Small intestine (tissue), 16 donors: ENCODE measurements at places on chromosomes 5 and 9.
A peak's percentile ranks its signal among the peaks of the same experiment; 100 is the strongest.

DNA sequence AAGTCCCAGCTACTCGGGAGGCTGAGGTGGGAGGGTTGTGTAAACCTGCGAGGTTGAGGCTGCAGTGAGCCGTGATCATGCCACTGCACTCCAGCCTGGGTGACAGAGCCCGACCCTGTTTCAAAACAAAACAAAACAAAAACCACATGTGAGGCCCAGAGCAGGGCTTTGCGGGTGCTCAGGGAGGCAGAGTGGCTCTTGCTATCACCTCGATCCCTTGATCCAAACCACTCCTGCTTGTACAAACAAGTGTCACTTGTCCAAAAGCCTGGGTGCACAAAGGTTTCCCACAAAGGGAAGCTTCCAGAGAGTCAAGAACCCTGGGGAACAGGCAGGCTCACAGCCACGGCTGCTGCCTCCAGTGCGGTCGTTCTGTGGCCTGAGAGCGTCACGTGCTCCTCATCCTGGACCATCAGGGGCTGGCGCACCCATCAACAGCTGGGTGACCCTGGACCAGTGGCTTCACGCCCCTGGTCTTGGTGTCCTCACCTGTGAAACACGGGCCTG, 162.7 kb downstream of the C9orf50 start:
- peak; percentile 40 for DNase-seq

- DNase-seq = no peak
Measured at GRCh38 chr9:129380961-129381401, 202.9 kb upstream of the IER5L start.

DNA sequence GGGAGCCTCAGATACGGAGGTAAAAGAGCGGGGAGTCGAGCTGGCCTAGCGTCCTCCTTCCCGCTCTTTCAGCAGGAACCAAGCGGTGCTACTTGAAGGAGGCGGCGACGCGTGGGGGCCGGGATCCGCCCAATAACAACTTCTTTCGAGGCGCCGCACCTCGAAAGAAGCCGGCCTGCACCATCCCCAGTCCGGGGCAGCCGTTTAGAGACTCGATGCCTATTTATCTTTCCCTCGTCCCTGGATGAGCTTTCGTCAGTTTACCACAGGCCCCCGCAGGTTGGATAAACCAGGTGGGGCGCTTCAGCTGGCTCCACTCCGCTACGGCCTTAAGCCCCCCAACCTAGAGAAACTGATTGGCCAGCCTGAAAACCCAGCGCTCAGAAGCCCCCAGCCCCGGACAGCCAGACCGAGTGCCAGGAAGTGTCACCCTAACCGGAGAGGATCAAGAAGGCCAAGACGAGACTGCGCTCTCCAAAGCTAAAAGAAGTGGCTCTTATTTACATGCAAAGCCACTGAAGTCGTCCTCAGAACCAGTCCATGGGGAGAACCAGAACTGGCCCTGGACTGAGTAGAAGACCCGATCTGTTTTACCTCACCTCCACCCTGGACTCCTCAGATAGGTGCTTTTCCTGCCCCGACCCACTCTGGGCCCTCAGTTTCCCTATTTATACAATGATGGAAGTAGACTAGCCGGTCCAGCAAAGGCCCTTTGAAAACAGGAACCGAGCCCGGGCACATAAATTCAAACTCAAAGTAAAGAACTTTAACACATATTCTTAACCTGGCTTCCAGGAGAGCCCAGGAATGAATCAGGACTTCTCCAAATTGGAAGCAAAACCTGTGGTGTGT, 1.4 kb downstream of the HAND1 start:
- DNase-seq = no peak

GRCh38 chr5:9408964-9409363, 136.9 kb downstream of the SEMA5A start:
- DNase-seq = no peak

DNA sequence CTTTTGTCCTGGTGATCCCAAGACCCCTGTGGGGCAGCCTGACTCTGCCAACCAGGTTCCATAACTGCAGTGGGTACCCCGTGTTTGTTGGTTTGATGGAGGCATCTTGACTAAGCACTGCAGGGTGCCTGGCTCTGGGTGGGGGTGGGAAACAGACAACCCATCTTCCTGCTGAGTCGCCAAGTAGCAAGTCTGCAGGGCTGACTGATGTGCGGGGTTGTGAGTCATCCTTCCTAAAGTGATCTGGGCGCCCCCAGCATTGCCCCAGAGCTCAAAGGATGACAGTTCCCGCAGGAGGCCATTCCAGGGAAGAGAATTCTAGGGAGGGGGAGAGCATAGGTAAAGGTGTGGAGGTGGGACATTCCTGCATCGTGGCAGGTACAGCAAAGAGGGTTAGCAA, 23.5 kb downstream of the DAB2IP start:
- no peak for DNase-seq

DNA sequence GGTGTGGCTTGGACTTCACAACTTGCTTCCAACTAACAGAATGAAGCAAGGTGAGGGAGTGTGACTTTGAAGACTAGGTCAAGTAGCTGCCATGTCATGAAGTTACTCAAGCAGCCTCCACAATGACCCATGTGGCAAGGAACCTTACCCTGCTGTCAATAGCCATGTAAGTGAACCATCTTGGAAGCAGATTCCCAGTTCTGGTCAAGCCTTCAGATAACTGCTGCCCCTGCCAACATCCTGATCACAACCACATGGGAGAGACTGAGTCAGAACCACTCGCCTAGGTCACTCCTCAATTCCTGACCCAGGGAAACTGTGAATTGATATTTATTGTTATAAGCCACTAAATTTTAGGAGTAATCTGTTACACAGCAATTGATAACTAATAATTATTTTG, 10.9 kb downstream of the ZCCHC10 start:
- DNase-seq = no peak

GRCh38 chr5:172140866-172141265, 47.2 kb downstream of the STK10 start:
- DNase-seq = no peak
